ENCODE measurements at places on chromosomes 4 and X.

- no peak for DNase-seq
Observed at GRCh38 chr4:23097251-23097650, 404.5 kb downstream of the GBA3 start.

GRCh38 chrX:15854080-15854655 is 445 bp downstream of the AP1S2 start:
- DNase-seq = peak; percentile 19

DNA sequence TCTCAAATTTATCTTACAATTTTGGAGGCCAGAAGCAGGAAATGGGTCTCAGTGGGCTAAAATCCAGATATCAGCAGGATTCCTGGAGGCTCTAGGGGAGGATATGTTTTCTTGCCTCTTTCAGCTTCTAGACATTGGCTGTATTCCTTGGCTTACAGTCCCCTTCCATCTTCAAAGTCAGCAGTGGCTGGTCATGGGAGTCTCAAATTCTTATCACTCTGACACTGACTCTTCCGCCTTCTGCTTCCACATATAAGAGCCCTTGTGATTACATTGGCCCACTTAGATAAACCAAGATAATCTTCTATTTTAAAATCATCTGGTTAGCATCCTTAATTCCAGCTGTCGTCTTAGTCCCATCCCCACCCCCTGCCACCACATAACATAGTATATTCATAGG is 113.0 kb downstream of the PCDH7 start:
- DNase-seq = no peak

DNA sequence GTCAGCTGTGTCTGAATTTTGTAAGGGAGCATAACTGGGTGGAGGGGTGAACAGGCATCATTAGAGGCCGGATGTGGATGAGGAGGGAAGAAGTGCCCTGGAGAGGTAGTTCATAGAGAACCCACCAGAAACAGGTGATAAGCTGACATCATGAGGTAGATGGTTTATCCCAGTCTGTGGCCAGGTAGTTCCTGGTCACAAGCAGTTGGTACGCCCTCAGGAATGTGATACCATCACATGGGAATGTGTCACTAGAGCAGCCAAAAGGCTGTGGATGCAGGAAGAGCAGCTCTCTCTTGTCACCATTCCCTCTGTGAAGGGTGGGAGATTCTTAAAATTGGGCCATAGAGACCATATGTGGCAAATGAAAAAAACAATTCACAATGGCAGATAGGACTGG is 21.9 kb downstream of the MSN start:
- DNase-seq = no peak

- DNase-seq = no peak
Observed at GRCh38 chr4:118811832-118812231, 24.1 kb downstream of the SEC24D start.

- peak; percentile 66 for DNase-seq
Observed at GRCh38 chrX:19544693-19545305, 29.5 kb upstream of the MAP3K15 start.

DNA sequence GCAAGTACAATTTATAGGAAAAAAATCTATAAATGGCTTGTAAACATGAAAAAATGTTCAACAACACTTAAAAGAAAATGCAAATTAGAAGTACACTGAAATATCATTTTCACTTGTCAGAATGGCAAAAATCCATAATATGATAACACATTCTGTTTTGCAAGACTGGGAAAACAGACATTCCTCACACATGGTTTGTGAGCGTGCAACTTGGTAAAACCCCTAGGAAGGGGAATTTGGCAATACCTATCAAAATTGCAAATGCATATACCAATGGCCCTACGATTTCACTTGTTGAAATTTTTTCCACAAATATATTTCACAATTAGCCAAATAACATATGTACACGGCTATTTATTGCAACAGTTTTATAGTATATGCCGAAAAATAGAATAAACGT is 31.4 kb downstream of the TBC1D9 start:
- no peak for DNase-seq

DNA sequence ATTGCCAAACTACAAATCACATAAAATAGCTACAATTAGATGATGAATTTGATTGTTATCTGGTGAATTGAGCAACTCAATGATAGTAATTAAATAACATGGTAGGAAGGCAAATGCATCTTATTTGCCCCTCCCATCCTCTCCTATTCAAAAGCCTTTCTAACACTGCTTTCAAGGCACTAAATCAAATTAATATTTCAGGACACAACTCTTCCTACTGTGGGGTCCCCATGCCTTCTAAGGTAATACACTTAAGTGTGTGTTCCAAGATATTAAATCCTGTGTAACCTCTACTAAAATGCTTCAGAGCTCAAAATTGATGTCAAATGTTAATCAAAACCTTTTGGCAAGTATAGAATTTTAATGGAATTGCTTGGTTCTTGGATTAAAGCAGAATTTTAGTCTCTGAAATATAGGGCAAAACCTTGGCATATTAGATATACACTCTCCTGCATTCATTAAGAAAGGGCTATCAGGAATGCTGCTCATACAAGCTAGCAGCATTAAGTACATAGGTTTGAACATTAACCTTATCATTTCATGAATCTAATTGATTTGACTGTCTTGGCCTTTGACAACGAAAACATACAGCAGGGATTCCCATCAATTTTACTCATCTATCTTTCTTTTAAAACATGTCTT is 371.8 kb upstream of the GALNTL6 start:
- no peak for DNase-seq

GRCh38 chr4:138192113-138192512 is 50.0 kb downstream of the SLC7A11 start:
- no peak for DNase-seq

- DNase-seq = no peak
Observed at GRCh38 chr4:102301167-102301566, 44.1 kb downstream of the SLC39A8 start.

DNA sequence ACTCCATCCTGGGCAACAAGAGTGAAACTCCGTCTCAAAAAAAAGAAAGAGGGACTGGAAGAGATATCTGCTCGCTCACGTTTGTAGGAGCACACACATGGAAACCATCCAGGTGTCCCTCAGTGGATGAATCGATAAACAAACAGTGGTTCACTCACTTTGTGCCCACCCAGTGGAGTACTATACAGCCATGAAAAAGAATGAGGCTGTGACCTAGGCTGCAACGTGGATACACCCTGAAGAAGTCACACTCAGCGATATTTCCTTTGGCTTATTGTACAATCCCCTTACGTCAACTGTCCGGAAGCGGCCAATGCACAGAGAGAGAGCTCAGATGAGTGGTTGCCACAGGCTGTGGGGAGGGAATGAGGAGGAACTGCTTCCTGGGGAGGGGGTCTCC is 82.3 kb upstream of the PPP2R3B start:
- no peak for DNase-seq

DNA sequence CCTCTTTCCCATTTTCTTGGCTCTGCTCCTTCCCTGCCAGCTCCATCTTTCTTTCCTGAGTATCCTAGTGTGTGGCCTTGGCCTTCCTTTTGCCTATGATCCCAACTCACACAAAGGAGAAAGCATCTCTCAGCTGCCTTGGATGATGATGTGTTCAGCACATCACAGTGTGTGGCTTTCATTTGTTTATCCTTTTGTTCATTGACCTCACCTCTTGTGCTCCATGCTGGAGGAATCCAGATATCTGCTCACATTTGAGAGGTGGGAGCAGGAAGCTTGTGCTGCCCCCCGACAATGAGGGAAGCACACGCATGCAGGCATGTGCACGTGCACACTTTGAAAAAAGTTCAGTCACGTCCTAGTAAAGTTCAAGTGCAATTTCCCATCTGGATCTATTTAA is 131.0 kb downstream of the SMIM20 start:
- no peak for DNase-seq

DNA sequence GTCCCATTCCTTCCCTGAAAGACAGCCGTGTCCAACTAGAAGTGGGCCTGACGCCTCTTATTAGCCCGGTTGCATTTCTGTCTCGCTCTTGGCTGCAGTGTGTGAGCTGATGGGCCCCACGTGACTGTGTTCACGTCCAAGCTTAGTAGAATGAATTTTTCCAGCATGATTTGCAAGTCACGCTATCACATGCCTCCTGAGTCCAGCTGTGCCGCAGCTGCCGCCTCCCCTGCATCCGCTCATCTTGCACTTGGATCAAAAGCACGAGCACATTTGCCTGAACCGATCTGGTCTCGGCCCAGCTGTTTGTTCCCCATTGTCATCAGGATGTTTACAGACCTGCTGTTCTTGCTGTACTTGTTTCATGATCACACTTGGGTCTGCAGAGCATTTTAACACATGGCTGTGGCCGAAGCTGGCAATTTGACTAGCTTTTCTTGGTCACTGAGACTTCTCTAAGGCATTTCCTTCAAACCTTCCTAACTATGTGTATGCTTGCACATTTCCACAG is 126.5 kb downstream of the KIT start:
- DNase-seq = peak; percentile 14

- DNase-seq = no peak
Observed at GRCh38 chrX:153769865-153770600, 6.0 kb downstream of the PLXNB3 start.

DNA sequence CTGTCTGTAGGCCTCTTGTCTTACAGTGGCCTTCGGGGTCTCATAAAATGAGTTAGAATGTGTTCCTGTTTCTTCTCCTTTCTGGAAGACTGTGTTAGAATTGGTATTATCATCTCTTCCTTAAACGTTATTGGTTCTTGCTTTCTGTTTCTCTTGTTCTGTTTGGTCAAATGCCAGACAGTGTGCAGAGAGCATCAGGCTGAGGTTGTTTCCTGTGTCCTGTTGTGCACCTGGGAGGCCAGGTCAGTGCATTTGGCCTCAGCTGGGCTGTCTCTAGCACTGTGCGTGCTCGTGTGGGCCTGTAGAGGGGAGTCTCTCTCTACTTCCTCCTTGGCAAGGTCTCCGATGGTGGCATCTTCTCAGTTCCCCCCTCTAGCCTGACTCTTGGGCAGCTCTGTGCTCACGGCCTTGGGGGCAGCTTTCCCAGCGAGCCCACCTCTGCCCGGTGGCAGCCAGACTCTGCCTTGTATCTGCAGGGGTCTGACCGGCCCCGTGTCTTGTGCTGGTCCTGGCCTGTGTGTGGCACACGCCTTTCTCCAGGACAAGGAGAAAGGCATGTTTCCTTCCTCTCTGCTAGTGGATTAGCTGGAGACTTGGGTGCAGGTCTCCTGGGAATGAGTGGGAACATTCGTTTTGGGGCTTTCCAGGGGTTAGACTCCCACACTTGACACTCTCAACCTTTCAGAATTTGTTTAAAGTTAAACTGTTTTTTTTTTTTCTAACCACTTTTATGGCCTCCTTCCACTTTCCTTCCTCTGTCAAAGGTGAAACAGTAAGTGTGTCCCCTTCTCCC is 62.3 kb downstream of the FAM193A start:
- no peak for DNase-seq

- no peak for DNase-seq
Observed at GRCh38 chr4:42904986-42905385, 12.5 kb downstream of the GRXCR1 start.

GRCh38 chr4:84887824-84888223 is 78.7 kb downstream of the WDFY3 start:
- DNase-seq = no peak

DNA sequence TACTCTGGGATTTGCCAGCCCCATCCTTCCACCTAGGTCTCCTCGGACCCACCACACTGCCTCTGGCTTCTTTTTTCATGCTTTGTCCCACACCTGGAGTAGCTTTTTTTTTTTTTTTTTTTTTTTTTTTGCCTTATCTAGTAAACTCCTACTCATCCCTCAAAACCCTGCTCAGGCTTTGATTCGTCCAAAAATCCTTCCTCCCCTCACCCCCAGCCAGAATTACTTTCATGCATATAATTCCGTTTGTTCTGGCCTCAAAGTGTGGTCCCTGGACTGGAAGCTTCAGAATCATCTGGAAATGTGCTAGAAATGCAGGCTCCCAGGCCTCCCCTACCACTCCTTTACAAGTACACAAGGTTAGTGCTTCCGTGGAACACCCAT is 320.1 kb downstream of the PTTG2 start:
- DNase-seq = no peak

DNA sequence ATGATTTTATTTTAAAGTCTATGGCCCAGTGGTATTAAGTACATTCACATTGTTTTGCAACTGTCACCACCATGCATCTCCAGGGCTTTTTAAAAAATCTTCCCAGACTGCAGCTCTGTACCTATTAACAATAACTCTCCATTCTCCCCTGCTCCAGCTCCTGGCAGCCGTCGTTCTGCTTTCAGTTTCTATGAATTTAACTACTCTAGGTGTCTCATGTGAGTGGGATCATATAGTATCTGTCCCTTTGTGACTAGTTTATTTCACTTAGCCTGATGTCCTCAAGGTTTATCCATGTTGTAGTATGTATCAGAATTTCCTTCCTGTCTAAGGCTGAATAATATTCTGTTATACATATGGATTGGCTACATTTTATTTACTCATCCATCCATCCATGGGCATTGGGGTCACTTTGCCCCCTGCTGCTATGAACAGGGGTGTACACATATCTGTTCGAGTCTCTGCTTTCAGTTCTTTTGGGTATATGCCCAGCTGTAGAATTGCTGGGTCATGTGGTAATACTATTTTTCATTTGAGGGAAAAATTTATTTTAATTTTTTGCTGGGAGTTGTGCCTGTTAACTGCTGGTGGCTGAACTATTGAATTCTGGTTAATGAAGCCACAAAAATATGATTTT is 131.3 kb downstream of the ARHGAP10 start:
- DNase-seq = no peak

DNA sequence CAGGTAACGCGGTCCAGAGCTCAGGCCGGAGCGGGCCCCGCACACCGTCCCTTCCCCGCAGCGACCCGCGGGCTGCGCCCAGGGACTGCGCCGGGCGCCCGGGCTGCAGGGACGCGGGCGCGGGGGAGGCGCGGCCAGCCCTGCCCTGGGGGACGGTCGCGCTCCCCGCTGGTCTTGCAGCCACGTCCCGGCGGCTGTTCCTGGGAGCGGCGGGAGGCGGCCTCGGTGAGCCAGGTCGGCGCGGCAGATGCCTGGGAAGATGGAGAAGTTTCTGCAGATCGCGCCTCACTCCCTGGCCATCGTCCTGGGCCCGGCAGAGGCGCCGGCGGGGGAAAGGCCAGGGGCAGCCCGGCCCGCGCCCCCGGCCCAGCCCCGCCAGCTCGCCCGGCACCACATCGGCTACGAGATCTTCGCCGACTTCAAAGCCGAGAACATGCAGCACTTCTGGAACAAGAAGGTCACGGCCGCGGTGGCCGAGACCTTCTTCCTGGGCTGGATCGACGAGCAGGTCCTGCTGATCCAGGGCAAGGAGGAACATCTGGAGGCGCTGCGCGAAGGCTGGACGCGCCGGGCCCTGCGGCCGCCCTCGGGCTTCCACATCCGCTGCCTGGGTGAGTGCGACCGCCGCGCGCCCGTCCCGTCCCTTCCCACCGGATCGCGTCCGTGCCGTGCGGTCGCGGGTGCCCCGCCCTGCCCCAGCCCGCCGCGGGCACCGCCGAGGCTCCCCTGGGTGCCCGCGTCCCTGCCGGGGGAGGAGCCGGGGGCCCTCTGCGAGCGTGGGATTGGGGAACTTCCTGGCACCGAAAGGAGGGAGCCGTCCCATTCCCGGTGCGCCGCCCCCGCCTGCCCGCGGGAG is 107.4 kb upstream of the STOX2 start:
- DNase-seq = peak; percentile 7

- peak; percentile 55 for DNase-seq
Observed at GRCh38 chrX:48475296-48475695, 703 bp upstream of the FTSJ1 start.
